ENCODE measurements at places on chromosomes 5 and 9. TPM values are rescaled to one million over a fixed set of nuclear protein-coding genes. Genes with fewer than 3 reads are reported as not detected.

GRCh38 chr5:54093081-54093492 lies 217.3 kb downstream of the ARL15 start:
- no peak for DNase-seq

GRCh38 chr5:15499528-15500324 lies at the start of gene FBXL7:
Gene FBXL7 (plus strand): TSS chr5:15500180.
- DNase-seq, result no peak

DNA sequence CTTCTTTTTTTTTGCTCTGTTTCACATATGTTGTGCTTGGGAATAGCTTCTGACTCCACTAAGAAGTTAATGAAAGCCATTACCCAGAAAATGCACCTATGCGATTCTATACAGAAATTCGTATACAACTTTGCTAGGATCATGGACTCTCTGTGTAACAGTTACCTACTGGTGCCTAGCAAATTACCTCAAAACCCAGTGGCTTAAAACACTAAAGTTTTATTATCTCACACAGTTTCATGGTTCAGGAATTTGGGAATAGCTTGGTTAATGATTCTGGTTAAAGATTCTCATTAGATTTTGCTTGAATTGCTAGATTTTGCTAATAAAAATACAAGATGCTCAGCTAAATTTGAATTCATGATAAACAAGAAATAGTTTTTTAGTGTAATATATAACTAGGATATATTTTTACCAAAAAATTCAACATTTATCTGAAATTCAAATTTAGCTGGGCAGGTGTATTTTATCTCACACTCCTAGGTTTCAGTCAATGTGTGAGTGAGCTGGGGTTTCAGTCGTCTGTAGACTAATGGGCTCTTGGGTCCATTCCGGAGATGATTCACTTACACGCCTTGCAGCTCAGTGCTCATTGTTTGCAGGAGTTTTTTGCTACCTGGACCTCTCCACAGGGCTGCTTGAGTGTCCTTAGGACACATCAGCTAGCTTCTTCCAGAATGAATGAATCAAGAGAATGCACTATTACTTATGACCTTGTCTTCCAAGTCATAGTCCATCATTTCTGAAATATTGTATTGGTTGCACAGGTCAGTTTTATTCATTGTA lies 75.1 kb downstream of the MROH2B start:
- DNase-seq, result no peak

GRCh38 chr5:34045023-34045422 lies 2.0 kb upstream of the C1QTNF3 start:
- DNase-seq, result no peak

DNA sequence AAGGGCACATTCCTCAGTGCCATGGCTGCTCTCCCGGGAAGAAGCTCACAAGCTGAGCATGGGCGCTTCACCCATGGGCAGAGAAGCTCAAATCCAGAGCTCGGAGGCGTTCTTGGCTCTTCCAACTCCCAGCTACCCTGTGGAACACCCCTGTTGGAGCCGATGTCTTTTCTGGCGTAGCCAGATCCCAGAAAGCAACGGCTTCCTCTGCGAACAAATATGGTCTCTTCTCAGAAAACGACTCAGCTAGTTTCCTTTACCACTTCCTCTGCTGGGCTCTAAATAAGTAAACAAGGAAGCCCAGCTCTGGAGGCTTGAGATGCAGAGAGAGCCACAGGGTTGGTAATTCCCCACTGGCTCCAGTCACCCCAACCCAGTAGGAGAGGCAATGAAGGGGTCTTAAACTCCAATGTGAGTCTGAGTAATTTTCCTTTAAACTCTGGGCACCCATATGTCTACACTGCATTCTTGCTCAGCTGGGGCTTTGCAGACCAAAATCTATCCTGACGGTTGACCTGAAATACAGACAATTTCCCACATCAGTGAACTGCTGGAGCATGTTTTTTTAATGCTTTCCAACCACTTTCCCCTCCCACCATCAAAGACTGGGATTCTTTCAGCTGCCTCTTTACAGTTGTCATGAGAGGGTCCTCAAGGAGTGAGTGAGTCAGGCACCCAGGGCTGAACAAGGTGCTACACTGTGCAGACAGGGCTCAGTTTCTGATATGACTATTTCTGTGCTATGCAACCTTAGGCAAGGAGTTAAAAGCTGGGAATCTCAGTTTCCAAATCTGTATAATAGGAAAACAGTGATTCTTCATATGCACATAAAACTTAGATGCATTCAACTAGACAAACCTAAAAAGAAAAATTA lies at the start of gene LCP2:
LCP2 (minus strand) TSS at position 189 of the 874 bp plus-strand sequence; CDS start at position 23, 166 bp downstream.
- no peak for DNase-seq

- no peak for DNase-seq
Measured at GRCh38 chr5:150632305-150633160, 7.9 kb upstream of the SYNPO start.

DNA sequence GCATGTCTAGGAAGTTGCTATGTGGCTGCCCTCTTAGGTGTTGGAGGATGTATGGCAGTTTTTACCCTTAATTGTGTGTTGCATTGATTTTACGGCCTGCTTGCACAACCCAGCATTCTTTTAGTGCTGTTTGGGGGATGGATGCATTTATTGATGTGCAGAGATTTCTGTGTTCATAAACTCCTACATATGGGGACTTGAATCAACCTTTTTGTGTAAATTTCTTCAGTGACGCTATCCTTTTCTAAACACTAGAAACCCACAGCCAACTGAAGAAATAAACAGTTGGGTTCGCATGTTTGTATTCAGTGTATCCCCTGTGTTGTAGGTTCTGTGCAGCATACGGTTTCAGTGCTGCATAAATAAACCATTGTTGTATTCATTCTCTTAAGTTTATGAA lies 263.7 kb downstream of the RASEF start:
- DNase-seq, result no peak

GRCh38 chr5:163772644-163773043 lies 267.2 kb downstream of the MAT2B start:
- no peak for DNase-seq

DNA sequence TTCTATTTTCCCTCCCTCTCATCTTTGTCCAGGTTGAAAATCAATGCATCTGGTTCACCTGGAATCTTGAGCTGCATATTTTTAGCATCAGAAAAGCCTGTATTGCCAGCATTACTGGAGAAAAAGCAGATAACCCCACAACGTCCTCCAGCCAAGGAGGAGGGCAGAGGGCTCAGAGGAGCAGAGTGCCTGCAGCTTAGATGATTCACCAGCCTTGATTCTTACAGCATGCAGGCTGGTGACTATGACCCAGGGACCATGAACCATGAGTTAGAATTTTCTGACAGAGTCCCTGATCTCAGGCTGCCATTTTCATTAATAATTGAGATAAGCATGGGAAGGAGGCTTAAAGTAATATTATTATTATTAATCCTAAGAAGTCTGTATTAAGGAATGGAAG lies 278.2 kb downstream of the BRINP1 start:
- DNase-seq, result no peak

DNA sequence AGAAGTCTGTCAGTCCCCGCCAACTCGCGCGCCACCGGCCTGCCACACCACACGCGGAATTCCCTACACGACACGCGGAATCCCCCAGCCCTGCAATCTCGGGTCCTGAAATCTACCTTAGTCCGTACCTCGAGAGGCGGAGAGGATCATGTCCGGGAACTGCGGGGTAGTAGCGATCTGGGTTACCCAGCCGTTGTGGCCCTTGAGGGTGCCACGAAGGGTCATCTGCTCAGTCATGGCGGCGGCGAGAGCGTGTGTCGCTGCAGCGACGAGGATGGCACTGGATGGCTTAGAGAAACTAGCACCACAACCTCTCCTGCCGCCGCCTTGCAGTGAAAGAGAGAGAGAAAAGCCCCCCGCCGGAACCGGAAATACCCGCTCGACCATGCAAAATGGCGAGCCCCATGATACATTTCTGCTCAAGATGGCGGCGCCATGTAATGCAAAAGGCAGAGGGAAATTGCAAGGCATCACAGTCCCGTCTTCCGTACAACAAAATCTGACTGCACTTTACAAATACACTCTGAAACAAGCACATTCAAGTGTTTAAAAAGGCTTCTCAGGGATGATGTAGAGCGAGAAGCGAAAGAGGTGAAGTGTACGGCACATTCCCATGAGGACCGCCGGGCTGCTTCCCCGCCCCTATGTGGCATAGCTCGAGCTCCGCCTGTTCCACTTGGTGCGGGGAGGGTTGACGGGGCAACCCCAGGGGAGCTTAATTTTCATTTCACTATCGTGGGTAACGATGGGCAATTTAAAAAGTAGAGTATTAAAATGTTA lies at the start of gene RACK1:
RACK1 (minus strand) TSS at position 343 of the 780 bp plus-strand sequence; CDS start at position 237, 106 bp downstream.
- peak; percentile 90 for DNase-seq

- DNase-seq, result no peak
Measured at GRCh38 chr5:173290477-173291131, 37.6 kb downstream of the STC2 start.

DNA sequence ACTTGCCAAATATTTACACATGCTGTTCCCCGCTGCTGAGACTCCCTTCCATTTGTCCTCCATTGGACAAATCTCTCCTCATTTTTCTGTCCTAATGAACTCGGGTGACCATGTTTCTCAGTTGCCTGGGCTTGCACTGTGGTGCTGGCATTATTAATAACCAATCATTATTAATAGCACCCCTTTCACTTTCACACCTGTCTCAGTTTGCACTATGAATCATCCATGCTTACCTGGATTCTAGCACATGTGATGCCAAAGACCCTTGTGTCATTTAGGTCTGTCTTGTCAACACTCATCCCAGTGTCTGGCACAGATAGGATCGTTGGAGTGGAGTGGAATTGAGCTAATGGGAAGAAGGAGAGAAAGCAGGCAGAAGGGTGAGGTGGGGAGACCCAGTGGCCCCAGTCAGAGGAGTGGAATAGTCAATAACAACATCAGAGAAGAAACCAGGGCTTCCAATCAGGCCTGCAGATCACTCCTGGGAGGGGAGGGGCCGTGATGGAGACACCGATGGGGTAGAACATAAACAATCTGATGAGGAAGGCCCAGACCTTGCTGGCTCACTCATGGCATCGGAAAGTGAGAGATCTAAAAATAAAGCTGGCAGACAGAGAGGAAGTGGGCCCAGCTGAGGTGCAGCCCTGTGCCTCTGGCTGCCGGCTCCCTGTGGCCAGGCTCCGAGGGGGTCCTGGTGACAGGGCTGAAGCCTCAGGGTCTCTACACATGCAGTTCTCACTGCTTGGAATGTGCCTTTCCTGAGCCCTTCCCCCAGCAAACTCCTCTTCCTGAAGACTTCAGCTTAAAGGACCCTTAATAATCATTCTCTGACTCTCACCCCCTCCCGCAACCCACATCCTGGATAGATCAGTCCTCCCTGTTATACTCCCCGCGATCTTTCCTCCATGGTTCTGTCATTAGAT lies 33.5 kb upstream of the CRB2 start:
- DNase-seq, result no peak

DNA sequence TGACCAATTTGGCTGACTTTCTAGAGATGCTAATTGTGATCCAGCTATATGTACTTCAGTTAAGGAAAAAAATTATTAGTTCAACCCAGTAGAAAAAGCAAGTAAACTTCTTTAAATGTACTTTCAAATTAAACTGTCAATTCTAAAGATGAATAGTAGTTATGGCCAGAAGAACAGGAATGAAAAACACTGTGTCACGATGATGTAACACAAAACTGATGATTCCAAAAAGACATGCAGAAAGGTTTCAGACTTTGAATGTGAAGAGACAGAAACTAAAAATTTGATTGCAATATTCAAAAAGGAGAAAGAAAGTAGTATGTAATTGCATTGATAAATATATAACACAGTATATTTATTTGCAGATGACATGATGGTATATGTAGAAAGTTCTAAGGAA lies 127.3 kb upstream of the NR4A3 start:
- DNase-seq, result no peak

DNA sequence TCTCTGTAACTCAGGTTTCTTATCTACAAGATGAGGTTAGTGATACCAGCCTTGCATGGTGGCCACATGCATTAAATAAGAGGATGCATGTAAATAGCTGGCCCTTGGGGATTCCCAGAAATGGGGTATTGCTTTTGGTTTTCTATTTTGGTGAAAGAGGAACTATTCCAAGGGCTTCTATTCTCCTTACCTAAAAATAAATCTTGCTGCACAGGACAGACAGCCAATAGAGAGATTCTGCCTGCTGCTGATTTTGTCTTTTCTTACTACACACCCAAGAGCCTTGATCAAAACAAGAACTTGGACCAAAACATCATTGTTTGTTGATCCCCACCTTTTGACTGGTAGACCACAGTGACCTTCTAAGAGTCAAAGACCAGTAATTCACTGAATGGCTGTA lies 161.8 kb downstream of the PJA2 start:
- DNase-seq, result no peak

DNA sequence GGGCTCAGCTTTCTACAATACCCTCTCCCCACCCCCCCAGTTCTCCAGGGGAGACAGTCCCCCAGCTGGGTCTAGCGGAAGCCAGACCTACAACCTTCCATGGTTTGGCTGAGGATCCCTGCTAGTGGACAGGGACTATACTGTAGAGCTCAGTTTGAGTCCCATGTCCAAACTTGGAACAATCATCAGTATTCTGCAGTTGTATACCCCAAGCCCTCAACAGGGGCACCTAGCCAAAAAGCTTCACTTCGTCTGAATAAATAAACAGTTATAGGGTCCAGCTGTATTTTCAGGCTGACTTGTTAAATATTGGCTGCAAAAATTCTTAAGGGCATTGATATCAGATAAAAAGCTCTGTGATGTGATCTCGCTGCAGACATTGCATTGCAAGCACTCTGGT lies 15.4 kb upstream of the C9 start:
- no peak for DNase-seq

DNA sequence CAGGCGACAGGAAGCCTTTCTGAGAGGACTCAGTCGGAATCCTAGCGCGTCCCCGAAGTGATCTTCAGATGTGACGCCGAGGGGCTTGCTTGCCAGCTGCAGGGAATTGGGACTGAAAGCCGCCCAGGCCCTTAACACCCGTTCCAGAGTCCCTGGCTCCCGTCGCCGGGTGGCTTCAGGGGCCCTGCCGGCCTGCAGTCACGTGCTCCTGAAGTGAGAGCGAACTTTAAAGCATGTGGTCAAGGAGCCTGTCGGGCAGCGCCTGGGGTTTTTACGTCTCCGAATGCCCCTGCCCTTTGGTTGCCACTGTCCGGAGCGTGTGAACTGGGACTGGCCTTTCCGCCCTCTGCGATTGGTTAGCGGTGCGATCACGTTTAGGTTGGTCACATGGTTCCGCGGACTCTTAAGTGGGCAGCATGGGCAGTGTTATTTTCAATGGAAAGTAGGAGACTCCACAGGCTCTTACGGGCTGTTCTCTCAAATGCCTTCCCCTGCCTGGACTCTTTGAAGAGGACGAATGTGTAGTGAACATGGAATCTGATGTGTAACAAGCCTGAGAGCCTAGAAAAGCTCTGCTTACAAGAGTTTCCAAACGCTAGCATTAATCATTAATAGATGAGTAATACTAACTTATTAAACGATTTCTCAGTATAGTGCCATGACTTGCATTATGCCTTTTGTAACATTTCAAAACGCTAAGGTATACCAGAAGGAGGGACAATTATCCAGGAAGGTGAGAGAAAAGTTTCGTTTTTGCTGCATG lies 1.9 kb downstream of the VLDLR start:
- DNase-seq, result peak; percentile 65

Gene PPP2R2B
- 1.2 TPM for total RNA-seq

Gene SV2C
- total RNA-seq, result 0.88 TPM

Gene CCT5
- total RNA-seq, result 404 TPM

Gene GPR151
- not detected for total RNA-seq

Measured in Calu3 (cell line).